ENCODE measurements at places on chromosomes 5 and 9.

DNA sequence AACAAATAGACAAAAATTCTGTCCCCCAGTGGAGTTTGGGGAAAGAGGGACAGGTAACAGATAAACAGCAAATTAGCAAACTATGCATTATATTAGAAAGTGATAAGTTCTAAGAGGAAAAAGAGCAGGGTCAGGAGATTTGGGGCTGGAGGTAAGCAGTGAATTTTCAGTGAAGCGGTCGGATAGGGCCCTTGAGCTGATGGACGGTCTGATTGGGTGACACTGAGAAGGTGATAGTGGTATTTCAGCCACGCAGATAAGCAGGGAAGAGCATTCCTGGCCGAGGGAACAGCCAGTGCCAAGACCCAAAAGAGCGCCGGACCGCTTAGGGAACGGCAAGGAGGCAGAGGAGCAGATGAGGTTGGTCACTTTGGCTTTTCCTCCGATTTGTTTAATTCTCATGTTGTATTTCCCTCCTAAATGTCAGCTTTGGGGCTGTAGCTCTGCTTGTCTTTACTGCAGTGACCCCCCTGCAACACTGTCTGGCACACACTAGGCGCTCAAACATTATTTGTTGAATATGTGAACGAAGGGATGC, 1.1 kb upstream of the PTPN3 start:
- DNase-seq = no peak

- DNase-seq = no peak
These were observed 75.7 kb upstream of the SMARCA2 start for GRCh38 chr9:1939466-1939865.

DNA sequence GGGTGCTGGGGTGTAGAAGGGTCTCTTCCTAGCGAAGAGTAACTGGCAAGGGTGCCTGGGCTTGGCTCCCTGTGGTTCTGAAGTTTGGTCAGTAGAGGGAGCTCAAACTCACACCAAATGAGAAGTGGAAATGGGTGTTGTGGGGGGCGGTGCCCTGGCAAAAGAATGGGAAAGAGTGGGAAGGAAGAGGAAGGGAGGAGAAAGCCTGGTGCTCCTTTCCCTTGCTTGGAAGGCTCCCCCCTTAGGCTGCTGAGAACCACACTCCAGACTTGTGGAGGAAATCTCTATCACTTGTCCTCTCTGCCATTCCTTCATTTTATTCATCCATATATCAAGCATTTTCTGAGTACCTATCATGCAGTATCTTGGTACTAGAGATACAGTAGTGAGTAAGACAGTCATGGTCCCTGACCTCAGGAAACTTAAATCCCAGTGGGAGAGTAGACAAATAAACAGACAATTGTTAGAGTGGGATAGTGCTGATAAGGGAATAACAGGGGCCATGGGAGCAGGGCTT, 13.0 kb downstream of the SLC4A9 start:
- DNase-seq = peak; percentile 9

GRCh38 chr9:97553841-97554240, 52.4 kb downstream of the TMOD1 start:
- no peak for DNase-seq

GRCh38 chr9:134473141-134474054, 147.1 kb downstream of the RXRA start:
- DNase-seq = no peak

- DNase-seq = no peak
These were observed 191.2 kb downstream of the ACTL7B start for GRCh38 chr9:108664309-108665255.

- no peak for DNase-seq
These were observed 36.2 kb downstream of the GRIN3A start for GRCh38 chr9:101702257-101702656.

DNA sequence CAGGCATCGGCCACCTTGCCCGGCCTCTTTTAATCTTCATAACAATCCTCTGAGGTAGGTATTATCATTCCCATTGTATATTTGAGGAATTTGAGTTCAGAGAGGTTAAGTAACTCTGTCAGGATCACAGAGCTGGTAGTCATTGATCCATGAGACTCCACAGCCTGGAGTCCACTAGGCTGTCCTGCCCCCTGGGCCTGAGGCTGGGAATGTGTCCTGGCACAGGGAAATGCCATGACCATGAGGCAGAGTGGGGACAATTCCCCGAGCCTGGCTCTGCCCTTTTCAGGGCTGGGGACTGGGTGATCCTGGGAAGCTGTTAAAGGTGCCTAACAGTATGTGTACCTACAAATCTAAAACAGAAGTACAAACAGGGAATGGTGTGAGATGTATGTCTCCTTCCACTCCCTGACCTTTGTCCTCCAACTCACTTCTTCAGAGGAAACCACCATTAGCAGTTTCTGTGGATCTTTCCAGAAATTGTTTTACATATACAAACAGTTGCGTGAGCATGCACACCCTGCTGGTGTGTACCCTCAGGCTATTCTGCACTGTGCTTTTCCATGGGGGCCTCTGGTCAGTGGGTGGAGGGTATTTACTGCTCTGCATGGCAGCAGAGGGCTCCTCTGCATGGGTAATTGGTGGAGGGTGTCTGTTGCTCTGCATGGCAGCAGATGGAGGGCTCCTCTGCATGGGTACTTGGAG, 53.8 kb downstream of the NDST1 start:
- no peak for DNase-seq

DNA sequence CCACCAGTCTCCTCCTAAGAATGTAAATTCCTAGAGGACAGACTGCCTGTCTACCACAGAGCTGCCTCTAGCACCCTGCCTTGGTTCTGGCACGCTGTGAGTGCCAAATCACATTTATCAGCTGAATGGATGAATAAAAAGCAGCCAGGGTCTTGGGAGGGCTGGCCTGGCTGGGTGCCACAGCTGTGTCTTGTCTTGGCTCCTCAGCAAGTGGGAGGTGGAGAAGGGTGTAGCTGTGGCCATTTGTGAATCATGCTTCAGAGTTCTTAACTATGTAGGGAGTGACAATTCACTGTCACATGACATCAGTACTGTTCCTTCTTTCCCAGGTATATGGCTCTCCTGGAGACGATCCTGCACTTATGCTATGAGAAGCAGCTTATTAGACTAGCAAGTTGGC, 70.6 kb downstream of the DCP2 start:
- DNase-seq = no peak

- no peak for DNase-seq
These were observed 113.2 kb upstream of the SNX2 start for GRCh38 chr5:122661496-122662180.

DNA sequence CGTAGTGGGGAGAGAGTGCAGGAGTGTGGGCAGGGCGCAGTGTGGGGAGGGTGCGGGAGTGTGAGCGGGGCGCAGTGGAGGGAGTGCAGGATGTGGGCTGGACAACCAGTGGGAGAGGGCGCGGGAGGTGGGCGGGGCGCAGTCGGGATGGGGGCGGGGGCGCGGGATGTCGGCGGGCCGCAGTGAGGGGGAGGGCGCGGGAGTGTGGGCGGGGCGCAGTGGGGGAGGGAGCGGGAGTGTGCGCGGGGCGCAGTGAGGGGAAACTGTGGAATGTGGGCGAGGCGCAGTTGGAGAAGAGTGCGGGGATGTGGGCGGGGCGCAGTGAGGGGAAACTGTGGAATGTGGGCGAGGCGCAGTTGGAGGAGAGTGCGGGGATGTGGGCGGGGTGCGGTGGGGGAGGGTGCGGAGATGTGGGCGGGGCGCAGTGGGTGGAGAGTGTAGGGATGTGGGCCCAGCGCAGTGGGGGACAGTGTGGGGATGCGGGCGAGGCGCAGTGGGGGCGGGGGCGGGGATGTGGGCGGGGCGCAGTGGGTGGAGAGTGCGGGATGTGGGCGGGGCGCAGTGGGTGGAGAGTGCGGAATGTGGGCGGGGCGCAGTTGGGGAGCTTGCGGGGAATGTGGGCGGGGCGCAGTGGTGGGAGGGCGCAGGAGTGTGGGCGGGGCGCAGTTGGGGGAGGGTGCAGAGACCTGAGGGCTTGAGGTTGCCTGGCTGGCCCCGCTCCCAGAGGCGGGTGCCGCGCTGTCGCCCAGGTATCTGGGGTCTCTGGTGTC, at the start of gene NXNL2:
TSS of gene NXNL2 (plus strand) at position 723 of the 770 bp plus-strand sequence. CDS start 257 bp downstream, outside the sequence.
- peak; percentile 40 for DNase-seq

GRCh38 chr9:68841276-68842052, 136.4 kb downstream of the PIP5K1B start:
- no peak for DNase-seq

DNA sequence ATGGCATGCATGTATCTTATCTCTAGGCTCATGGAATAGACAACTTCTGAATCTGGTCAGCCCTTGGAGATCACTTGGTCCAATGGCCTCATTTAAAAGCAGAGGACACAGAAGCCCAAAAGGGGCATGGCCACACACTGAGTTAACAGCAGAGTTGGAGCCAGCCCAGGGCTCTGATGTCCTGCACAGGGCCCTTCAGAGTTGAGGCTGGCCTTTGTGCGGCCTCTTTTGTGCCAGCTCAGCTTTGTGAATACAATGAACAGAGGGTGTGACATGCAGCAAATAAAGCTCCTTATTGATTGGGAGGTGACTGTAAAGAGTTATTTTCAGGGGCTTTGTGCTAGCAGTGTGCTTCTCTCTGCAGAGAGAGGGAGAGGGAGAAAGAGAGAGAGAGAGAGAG, 150.1 kb upstream of the STK32A start:
- no peak for DNase-seq

DNA sequence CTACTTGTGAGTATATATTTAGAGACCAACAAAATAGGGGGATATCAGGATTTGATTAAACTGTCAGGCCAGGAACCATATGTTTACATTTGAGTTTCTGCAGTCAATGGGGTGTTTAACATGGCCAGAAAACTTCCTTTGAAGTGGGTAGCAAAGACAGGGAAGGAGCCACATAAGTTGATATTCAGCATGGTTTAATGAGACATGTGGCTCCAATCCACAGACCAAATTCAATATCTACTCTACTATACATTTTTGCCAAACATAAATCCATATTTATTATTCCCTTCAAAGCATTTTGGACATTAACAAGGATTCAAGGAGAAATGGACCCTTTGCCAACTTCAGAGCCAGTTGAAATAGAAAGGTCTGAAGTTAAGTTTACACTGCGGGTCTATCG, 99.8 kb downstream of the TAF11L14 start:
- no peak for DNase-seq

DNA sequence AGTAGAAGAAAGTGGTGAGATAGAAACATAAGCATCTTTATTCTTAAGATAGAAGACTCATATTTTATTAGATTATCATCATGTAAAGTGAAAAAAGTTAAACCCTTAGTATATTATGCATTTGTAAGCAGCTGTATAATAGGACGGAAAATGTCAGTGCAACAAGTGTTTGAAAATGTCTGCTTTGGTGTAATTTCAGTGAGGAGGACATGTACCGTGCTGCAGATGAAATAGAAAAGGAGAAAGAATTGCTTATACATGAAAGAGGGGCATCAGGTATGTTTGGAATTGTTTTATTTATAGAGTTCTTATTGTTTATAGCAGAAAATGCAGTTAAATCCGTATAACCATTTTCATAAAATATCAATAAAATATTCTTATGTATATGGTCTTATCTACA, 8.9 kb downstream of the OTULIN start:
- DNase-seq = no peak

Data from T follicular helper cell (primary cell).